Stimulated activated effector memory CD8-positive, alpha-beta T cell treated with anti-CD3 and anti-CD28 coated beads, Interleukin-12 subunit alpha, Interleukin-12 subunit beta, amount 100 ng/mL, for 72 hours (primary cell): ENCODE measurements at places on chromosomes 5 and 9.

DNA sequence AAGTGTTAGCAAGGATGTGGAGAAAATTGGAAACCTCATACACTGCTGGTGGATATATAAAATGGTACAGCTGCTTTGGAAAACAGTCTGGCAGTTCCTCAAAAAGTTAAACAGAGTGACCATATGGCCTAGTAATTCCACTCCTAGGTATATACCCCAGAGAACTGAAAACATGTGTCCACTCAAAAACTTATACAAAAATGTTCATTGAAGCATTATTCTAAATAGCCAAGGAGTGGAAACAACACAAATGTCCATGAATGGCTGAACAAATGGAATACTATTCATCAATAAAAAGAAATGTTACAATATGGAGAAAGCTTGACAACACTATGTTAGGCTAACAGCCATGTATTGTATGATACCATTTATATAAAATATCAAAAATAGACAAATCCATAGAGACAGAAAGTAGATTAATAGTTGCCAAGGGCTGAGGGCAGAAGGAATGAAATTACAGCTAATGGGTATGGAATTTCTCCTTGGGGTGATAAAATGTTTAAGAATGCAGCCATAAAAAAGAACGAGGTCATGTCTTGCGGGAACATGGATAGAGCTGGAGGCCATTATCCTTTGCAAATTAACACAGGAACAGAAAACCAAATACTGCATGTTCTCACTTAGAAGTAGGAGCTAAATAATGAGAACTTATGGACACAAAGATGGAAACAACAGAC, 33.6 kb upstream of the FBP1 start:
- DNase-seq, result no peak

- no peak for DNase-seq
These were observed 306.9 kb upstream of the C9orf72 start for GRCh38 chr9:27880156-27880555.

- no peak for DNase-seq
These were observed 166.9 kb downstream of the OLFM1 start for GRCh38 chr9:135254176-135255032.

- DNase-seq, result no peak
These were observed 54.1 kb downstream of the DAPK1 start for GRCh38 chr9:87551772-87552217.

GRCh38 chr9:137117269-137117731, 2.8 kb upstream of the DPP7 start:
- DNase-seq, result no peak

DNA sequence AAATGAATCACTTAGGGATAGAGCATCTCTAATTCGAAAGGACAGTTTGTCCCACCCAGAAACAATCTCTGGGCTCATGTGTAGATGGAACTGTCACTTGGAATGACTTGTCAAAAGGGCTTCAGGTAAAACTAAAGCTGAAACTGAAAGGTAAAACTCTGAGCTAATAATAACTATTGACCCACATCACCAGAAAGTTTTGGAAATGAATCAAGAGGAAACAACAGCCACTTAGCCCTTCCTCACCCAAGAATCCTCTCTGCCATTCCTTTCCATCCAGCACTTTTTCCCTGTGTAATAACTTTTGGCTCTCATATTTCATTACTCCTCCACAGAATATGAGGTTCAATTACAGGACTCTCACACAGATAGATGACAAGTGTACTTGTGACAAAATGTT, 14.0 kb upstream of the GLRX start:
- DNase-seq, result no peak

- no peak for DNase-seq
These were observed 8.4 kb upstream of the TNC start for GRCh38 chr9:115126404-115126803.

GRCh38 chr9:136249877-136250559, 4.4 kb upstream of the QSOX2 start:
- no peak for DNase-seq

GRCh38 chr5:80755626-80756025, 100.8 kb upstream of the DHFR start:
- DNase-seq, result peak; percentile 12

- DNase-seq, result no peak
These were observed 291.2 kb downstream of the TMEM167A start for GRCh38 chr5:82785882-82786509.
